ENCODE measurements at places on chromosomes 5 and 9. TPM values are rescaled to one million over a fixed set of nuclear protein-coding genes. Genes with fewer than 3 reads are reported as not detected.

Gene CIZ1
- total RNA-seq: 58.4 TPM

Gene CDHR2
- 2.3 TPM for total RNA-seq

Gene C9orf153
- 0.80 TPM for total RNA-seq

- H3K36me3 ChIP-seq: no peaks in the 10 kb centered on the region
- DNase-seq: no peak
- H3K4me3 ChIP-seq: no peak overlapping the region
Observed at GRCh38 chr5:174348311-174348981, 302.9 kb downstream of the NSG2 start.

DNA sequence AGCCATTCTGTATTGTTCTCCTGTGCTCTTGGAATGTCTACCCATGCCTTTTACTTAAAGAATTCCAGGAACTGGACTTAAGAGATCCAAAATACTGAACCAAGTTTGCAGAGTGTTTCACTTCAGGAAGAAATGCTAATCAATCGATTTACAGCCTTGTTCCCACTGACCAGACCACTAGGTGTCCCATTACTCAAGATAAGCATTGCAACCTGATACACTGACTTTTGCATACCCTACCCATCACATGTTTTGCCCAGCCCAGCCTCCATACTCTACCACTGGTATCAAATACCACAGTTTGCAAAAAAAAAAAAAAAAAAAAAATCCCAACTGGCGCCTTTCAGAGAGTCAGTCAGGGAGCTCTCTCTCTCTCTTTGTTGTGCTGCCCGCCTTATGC lies 550.8 kb downstream of the CDH9 start:
- H3K27ac ChIP-seq: no peak overlapping the region
- DNase-seq: no peak
- no peaks in the 10 kb centered on the region for H3K4me1 ChIP-seq

- H3K36me3 ChIP-seq: no peaks in the 10 kb centered on the region
- no peak overlapping the region for H3K27ac ChIP-seq
- no peaks in the 10 kb centered on the region for H3K4me1 ChIP-seq
- H3K27me3 ChIP-seq: no peaks in the 10 kb centered on the region
- no peak for DNase-seq
- no peak overlapping the region for H3K4me3 ChIP-seq
Observed at GRCh38 chr9:25814023-25814422, 135.8 kb upstream of the TUSC1 start.

All from breast epithelium (tissue), 4 donors.